Activated T-helper 1 cell treated with anti-CD3 and anti-CD28 coated beads, Interleukin-2, amount 50 U/mL, for 16 hours (primary cell): ENCODE measurements at places on chromosomes 16 and 17.

GRCh38 chr16:22139732-22140131 lies 22.6 kb upstream of the SDR42E2 start:
- no peak for DNase-seq

- DNase-seq = no peak
These were observed 385.4 kb upstream of the CDH5 start for GRCh38 chr16:65981057-65981456.

- DNase-seq = no peak
These were observed 10.4 kb downstream of the CHAD start for GRCh38 chr17:50458270-50458669.

DNA sequence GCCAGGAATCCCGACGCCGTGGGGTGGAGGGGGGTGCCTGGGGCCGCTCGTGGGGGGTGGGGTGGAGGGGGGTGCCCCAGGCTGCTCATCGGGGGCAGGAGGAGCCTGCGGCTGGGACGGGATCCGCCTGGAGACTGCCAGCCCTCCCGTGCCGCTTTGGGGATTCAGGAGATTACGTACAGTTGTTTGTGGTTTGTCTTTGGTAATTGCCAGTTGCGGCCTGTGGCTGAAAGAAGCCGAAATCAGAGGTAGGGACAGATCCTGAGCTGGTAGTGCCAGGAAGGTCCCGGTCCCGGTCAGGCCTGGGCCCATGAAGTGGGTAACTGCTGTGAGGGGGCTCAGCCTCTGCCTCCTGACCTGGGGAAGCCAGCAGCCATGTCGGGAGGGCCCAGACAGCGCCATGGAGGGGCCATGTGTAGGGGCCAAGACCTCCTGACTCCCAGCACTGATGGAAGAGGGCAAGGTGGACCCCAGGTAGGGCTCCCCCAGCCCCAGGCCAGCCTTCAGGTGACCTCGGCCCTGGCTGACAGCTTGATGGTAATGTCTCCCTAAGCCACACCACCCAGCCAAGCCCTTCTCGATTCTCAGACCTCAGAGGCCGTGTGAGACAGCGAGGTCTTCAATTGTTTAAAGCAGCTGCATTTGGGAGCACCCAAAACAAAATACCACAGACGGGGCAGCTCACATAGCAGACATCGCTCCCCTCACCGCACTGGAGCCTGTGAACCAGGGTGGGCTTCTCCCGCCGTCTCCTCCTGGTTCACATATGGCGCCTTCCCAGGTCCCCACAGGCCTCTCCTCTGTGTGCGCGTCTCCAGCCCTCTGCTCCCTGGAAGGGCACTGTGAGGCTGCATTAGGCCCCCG lies 34.9 kb upstream of the SSTR5 start:
- no peak for DNase-seq

GRCh38 chr17:65277576-65277975 lies 140.4 kb downstream of the RGS9 start:
- DNase-seq = no peak

DNA sequence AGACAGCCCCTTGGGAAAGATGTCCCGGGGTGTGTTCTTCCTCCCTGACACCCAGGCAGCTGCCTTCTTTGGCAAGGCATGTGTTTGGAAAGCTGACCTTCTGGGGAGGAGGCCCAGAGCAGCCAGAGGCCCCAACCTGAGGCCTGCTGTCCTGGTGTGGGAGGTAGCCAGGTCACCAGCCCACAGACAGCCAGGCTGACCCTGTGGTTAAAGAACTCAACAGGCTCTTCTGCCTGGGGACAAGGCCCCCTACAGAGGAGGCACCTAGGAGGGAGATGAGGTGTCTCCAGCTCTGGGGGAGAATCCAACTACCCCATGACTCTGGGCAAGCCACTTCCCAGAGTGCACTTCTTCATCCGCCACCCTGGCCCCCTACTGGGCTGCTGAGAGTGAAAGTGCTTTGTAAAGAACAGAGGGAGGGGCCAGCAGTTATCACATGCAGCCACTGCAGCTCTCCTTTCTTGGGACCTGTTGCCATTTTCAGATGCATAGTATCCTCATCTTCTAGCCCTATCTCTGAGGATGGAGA lies 13.1 kb upstream of the SREBF1 start:
- peak; percentile 16 for DNase-seq

DNA sequence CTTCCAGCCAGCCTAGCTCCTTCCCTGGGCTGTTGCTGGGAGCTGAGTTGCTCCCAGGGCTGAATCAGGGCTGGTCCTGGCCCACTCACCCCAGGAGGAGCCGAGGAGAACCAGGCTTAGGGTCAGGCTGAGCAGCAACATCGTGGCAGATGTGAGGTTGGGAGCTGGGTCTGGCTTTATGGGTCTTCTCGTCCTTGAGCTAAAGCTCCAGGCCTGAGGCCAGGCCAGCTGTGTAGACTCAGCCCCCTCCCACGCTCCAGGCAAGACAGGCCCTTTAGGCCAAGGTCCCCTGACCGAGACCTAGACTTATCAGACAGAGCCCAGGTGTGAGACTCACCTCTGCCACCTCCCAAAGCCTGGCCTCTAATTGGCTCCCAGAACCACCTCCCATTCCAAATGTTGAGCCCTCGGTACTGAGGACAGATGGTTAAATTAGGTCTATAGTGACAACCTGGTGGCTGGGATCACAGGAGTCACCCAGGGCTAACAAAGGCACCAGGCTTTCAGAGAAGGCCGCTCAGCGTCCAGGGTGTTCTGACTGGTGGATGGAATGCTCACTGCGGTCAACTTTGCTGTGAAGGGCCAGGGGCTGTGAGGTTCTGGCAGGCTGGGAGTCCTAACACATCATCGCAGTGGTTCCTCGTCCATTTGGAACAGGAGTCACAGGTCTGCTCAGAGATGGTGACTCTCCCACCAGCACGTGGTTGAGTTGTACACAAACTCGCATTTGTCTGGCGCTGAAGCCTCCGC lies at the start of gene CTRL:
CTRL (minus strand) TSS at position 151 of the 750 bp plus-strand sequence; CDS start at position 141, 10 bp downstream.
- no peak for DNase-seq
